ENCODE measurements at places on chromosomes 11 and 22.

DNA sequence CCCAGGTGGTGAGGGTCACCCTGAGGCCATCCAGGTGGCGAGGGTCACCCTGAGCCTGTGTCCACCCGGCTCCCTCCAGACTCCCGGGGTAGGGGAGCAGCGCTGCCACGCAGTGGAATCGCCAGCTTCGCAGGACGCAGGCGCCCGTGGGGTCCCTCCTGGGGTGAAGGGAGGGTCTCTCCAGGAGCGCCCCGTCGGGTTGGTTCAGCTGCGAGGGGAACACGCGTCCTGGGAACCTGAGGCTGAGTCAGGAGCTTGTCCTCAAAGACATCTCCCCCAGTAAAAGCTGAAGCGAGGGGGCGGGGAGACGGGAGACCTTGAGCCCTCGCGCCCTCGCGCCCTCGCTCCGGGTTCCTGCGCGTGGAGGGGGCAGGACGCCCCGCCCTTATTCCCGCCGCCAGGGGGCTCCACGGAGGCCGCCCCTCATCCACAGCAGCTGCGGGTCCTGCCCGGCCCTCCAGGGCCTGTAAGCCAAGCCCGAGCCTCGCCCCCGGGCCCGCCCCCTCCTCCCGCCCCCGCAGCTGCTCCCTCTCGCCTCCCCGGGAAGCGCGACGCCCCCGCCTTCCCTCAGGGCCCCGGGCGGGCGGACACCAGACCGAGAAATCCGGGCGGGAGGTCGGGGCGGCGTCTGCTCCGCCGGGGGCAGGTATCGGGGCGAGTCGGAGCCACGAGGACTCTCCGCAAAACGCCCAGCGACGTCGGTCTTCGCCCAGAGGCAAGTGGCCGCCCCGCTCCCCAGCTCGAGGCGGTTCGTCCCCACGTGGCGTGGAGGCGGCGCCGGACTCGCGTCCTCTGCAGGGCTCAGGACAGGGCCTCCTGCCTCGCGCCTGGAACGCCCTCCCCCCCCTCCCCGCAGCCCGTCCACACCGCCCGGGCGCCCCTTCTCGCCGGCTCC, 22.8 kb downstream of the PIM3 start:
- DNase-seq: no peak

GRCh38 chr11:44463751-44464150, 101.7 kb upstream of the CD82 start:
- no peak for DNase-seq

GRCh38 chr11:7548659-7549274, 35.0 kb downstream of the PPFIBP2 start:
- no peak for DNase-seq

DNA sequence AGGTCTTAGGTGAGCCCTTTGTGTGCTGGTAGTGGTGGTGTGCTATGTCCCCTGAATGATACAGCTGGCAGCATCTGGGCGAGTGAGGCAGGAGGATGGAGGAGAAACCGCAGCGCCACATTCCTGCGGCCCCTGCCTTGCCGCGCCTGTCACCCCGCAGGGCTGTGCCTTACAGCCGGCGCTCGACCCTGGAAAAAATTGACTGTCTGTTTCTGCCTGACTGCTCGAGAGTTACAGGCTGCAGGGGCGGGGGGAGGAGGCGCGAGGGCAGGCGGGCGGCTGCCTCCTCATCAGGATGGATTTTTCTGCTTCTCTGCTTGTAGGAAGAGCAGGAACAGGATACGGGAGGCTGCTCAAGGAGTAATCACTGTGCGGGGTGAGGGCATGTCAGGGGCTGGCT, 443.4 kb downstream of the MIAT start:
- peak; percentile 63 for DNase-seq

DNA sequence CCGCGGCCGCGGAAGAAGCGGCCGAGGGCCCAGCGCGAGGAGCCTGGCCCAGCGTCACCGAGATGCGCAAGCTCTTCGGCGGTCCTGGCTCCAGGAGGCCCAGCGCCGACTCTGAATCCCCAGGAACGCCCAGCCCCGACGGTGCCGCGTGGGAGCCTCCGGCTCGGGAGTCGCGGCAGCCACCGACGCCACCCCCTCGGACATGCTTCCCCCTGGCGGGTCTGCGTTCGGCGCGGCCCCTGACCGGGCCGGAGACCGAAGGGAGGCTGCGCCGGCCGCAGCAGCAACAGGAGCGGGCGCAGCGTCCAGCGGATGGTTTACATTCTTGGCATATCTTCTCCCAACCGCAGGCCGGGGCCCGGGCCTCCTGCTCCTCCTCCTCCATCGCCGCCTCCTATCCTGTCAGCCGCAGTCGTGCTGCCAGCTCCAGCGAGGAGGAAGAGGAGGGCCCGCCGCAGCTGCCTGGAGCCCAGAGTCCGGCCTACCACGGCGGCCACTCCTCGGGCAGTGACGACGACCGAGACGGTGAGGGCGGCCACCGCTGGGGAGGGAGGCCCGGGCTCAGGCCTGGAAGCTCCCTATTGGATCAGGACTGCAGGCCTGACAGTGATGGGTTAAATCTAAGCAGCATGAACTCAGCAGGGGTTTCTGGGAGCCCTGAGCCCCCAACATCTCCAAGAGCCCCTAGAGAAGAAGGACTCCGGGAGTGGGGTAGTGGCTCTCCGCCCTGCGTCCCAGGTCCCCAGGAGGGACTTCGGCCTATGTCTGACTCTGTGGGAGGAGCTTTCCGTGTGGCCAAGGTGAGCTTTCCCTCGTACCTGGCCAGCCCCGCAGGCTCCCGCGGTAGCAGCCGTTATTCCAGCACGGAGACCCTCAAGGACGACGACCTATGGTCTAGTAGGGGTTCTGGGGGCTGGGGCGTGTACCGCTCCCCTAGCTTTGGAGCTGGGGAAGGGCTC, 1.2 kb downstream of the ARHGEF17 start:
- peak; percentile 99 for DNase-seq

GRCh38 chr22:45204819-45205218, 35.9 kb downstream of the KIAA0930 start:
- no peak for DNase-seq

DNA sequence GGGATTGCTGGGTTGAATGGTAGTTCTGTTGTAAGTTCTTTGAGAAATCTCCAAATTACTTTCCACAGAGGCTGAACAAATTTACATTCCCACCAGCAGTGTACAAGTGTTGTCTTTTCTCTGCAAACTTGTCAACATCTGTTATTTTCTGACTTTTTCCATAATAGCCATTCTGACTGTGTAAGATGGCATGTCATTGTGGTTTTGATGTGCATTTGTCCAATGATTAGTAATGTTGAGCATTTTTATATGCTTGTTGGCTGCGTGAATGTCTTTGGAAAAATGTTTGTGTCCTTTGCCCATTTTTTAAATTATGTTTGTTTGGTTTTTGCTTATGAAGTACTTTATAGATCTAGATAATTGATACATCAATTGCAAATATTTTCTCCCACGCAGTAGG, 1025.0 kb downstream of the JRKL start:
- no peak for DNase-seq

GRCh38 chr11:128523641-128524040, 63.7 kb downstream of the ETS1 start:
- no peak for DNase-seq

DNA sequence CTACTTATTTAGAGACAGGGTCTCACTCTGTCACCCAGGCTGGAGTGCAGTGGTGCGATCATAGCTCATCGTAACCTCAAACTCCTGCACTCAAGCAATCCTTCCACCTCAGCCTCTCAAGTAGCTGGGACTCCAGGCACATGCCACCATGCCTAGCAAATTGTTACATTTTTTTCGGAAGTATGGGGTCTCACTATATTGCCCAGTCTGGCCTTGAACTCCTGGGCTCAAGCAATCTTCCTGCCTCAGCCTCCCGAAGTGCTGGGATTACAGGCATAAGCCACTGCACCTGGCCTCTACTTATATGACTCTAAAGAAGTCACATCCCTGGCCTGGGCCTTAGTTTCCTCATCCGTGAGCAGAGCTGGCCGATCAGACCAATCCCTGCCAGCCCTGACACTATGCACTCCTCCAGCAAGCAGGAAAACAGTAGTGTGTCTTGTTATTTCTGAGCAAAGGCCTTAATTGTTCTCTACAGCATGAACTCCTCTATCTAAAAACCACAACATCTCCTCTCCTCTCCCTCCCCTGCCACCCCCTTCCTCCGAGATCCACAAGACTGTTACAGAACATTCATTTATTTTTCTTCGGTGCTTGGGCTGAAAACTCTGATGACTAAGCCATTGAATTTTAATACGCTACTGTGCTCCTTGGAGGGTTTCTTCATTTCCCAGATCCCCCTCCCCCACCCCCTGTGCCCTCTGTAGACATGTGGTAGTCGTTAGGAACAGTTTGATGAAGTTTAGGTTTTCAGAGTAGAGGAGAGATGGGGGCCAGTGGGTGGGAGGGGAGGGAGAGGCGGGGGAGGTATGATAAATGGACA, 91.5 kb downstream of the ABTB2 start:
- peak; percentile 88 for DNase-seq

GRCh38 chr11:4066910-4067309, 27.7 kb upstream of the RRM1 start:
- DNase-seq: no peak

- no peak for DNase-seq
Measured at GRCh38 chr11:128146926-128147605, 440.3 kb downstream of the ETS1 start.

DNA sequence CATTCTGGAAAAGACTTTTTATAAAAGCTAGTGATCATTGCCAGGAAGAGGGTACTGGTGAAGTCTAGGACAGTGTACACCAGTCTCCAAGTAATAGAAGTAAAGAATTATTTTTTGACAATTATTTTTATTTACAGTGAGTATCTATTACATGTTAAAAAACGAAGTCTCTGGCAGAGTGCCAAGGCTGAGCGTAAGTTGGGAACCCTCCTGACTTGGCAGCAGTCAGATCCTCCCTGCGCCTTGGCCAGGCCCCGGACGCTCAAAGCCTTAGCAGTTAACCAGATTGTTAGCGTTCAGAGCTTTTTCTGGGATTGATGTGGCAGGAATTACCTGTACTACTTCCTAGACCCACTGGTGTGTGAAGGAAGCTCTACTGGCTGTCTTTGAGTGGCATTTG, 38.1 kb upstream of the CTTN start:
- DNase-seq: no peak

GRCh38 chr22:21673534-21674321, 7.9 kb downstream of the PPIL2 start:
- DNase-seq: no peak

- DNase-seq: no peak
Measured at GRCh38 chr11:37280200-37280599, 682.2 kb upstream of the RAG2 start.

DNA sequence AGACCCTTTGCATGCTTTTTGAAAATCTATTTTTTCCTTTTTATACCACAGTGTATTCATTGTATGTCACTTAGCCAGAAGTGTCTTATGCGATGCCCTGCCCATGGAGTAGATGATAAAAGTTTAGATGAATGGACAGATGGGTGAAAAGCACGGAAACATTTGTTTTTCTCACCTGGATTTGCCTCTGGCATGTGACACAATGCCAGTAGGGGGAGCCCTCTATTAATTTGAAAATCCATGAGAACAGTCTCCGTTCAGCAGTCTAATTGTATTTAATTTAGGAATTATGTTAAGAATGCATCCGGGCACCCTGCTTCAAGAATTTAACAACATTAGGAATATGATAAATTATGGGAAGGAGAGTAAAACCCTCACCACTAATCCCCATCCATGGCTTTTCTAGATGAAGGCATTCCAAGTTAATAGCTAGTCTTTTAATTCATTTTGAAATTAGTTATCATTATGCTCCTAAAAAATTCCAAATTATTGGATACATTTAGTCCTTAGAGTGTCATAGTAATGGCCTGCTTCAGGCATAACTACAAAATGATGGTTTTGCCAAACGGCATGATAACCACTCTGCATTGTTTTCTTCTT, 55.3 kb upstream of the ALKBH3 start:
- DNase-seq: peak; percentile 39

DNA sequence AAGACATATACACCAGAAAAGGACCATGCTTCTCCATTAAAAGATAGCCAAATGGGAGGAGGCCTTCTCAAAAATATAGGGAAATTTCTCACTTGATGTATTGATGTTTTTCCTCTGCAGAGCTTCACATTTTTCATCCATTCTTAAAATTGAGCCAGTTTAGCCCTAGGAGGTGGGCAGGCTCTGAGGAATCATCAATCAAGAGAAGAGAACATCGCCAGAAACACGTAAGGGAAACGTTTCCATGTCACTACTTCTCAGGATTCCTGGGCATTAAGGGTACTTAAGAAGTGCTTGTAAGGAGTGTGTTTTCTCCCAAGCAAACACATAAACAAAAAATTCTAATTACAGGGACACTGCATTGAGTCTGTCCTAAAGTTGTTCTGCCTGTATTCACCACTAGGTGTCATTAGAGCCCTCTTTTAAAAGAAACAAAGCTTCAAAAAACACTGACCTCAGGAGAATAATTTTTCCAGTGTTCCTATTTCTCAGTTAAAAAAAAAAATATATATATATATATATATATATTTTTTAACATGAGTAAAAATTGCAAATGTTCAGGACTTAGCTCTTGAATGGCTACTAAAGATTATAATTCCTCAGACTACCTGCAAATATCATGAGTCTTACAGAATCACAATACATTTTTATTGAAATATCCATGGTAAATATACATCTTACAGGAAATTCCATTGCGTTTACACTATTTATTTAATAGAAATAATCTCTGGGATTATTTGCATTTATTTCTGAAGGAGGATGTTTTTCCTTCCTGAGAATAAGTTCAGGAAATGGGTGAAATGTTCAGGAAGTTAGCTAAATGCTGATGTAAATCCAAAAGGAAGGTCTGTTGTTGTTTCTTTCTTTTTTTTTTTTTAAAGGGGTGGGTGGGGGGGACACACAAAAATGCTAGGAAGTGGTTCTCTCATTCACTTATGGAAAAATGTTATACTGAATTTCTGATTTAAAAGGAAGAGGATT, 16.0 kb downstream of the FZD4 start:
- DNase-seq: peak; percentile 59

- DNase-seq: peak; percentile 53
Measured at GRCh38 chr11:67369801-67370284, 3.6 kb downstream of the CLCF1 start.

DNA sequence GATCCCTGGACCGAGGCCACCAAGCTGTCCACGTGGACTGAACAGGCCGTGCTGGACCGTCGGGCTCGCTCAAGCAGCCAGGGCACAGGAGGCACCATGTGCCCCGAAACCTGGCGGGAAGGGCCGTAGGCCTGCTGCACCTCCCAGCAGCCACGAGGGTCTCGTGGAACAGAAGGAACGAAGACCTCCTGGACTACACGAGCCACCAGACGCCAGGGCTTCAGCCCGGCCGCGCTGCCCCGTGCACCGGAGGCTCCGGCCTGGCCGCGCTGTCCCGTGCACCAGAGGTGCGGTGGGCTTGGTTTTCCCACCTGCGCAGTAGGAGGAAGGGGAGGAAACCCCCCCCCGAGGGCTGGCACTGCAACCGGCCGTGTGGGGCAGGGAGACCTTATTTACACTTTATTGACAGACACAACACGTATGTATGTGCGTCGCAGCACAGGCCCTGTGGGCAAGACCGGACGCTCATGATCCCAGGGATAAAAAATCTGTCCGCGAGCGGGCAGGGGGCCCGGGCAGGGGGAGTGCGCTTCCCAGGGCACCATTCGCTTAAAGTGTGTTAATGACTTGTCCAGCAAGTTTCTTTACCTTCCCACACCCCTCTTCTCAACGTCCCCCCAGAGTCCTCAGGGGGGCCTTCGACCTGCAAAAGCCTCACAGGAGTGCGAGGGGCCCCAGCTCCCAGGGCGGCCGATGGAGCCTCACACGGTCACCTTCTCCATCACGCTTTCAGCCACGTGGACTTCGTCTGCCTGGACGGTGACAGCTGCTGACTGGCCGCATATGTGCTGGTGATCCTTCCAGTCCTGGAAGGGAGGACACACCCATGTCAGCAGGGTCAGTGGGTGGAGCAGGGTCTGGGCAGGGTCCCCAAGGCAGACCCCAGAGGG, 7.0 kb downstream of the DRD4 start:
- DNase-seq: no peak

Measured in EL (cell line).